Spinal cord (tissue), 10 donors: ENCODE measurements at places on chromosomes 6 and 20.
A peak's percentile ranks its signal among the peaks of the same experiment; 100 is the strongest.

DNA sequence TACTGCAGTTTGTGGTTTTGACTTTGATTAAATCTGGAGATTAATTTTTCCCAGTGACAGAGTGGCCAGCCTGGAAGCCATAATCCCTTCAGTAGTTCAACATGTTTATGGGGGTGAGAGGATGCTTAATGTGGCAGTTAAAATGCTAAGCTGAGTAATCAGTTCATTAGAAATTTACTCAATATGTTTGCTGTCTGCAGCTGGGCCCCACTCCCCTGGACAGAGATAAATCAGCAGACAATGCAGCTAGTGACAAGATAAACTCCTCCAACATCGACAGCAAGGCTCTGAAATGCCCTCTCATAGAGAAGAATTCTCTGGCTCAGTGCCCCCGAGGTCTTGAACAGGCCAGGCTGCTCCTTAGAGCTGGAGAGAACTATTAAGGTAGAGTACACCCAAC lies 101.9 kb downstream of the LRFN2 start:
- DNase-seq = peak; percentile 50

- no peak for DNase-seq
These were observed 626.8 kb downstream of the COL12A1 start for GRCh38 chr6:74579047-74579446.

DNA sequence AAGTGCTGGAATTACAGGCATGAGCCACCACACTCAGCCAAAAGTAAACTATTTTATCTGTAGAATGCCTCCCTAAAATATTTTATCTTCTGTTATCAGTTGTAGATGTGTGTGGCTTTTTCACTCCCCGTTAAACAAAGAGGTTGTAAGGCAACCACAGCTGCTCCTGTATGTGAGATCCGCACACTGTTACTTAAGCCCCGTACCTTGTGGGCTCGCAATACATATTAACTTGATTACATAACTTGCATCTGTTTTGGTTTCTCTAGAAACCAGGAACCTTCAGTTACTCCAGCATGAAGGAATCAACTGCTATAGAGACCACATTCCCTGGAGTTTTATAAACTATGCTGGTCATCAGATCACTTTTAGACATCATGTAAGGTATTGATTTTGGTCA lies 420.1 kb upstream of the SLC35B3 start:
- no peak for DNase-seq

GRCh38 chr6:23940466-23940865 lies 185.5 kb upstream of the NRSN1 start:
- DNase-seq = no peak

DNA sequence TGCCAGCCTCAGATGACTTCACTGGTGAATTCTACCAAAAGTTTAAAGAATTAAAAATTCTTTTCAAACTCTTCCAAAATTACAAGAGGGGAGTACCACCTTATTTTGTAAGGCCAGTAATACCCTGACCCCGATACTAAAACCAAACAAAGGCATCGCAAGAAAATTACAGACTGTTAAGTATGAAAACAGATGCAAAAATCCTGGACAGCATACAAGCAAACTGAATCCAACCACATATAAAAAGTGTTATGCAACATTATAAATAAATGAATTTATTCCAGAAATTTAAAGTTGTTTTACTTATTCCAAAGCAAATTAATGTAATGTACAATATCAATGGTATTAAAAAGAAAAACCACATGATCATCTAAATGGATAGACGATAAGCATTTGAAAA lies 873.6 kb upstream of the GJE1 start:
- no peak for DNase-seq

DNA sequence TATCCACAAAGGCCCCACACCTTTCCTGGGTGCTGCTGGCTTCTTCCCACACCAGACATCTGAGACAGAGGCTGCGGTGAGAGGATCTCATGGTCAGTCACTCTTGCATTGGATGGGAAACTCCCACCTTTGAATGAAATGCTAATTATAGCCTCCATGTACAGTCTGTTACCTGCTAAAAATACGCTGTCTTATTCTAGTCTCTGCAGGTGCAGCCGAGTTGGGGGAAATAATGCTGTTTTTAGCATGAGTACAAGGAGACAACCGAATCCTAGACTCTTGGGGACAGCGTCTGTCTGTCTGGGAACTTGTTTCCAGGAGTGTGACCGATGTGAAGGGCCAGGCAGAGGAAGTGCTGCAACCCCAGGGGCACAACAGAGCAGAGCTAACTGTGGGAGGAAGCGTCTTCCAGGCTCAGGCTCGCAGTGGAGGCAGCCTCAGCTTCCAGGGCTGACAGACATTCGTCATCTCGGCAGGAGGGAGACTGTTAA lies 286.2 kb downstream of the PREX1 start:
- DNase-seq = no peak

DNA sequence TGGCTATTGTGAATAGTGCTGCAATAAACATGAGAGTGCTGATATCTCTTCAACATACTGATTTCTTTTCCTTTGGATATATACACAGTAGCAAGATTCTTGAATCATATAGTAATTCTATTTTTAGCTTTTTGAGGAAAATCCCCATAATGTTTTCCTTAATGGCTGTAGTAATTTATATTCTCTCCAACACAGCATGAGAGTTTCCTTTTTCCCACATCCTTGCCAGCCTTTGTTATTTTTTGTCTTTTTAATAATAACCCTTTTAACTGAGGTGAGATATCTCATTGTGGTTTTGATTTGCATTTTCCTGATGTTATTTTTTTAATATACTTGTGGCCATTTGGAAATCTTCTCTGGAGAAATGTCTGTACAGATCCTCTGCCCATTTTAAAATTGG lies 132.6 kb downstream of the PRL start:
- DNase-seq = no peak

- DNase-seq = no peak
These were observed 3.2 kb upstream of the DEF6 start for GRCh38 chr6:35294308-35294945.

DNA sequence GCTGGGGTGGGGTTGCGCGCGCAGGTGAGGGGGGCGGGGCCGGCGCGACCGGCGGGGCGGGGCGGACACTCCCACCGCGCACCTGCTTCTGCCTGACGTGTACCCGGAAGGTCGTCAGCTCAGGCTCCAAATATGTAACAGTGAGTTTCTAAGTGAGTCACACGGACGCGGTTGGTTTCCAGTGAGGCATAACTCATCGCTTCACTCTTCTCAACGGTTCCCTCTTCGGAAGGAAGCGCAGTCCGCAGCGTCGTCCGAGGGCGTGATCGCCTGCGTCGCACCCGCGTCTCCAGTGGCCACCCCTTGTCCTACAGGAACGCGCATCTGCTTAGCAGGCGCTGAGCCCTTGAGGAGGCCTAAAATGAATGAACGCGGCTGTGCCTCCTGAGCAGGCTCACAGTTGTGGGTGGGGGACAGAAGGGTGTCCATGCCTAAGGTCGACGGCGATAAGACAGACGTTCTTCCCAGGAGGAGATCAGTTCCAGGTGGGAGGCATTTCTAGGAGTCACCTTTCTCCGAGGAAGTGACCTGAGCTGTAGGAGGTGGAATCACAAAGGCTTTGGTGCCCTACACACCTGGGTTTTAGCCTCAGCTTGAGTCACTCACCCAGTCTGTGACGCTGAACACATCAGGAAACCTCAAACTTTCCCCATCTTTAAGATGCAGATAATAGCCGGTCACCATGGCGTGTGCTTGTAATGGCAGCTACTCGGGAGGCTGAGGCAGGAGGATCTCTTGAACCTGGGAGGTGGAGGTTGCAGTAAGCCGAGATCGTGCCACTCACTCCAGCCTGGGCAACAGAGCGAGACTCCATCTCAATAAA lies 50.9 kb upstream of the EZR start:
- peak; percentile 36 for DNase-seq

DNA sequence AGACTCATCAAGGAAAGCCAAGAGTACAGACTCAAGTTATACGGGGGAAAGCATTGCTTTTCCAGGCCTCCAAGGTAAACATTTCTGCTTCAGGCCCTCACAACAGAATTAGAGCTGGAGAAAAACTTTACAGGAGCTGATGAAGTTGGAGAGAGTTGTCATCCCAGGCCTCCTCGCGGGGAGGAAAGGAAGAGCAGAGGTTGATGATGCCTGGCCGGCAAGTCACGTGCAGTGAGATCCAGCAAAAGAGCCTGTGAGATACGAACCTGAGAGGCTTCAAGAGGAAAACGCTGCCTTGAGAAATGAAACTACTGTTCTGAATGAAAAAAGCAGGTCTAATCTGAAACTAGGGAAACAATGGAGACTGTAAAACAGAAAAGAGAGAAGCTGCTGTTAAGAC lies 122.9 kb downstream of the FAM120B start:
- no peak for DNase-seq

- DNase-seq = no peak
These were observed 103.9 kb upstream of the FOXP4 start for GRCh38 chr6:41442352-41442672.

DNA sequence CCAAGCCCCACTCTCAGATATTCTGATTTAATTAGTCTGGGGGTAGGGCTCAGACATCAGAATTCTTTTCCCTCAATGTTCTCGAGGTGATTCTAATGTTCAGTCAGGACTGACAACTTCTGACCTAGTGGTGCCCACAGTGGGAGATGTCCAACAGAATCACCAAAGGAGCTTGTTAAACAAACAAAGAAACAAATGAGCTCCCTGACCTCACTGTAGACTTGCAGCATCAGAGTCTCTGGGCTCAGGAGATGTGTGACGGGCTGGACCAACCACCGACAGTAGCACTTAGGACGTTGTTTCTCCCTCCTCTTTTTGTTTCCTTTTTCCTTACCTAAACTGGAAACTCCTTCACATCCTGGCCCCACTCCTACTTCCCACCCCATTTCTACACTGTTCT lies 49.3 kb downstream of the CLIC5 start:
- DNase-seq = no peak

- no peak for DNase-seq
These were observed 8.8 kb upstream of the CD83 start for GRCh38 chr6:14108571-14109410.
